ENCODE measurements at places on chromosomes 5 and 9.

GRCh38 chr5:88924330-88924657 lies 41.3 kb upstream of the MEF2C start:
- DNase-seq: no peak
- H3K36me3 ChIP-seq: no peaks in the 10 kb centered on the region
- H3K27ac ChIP-seq: no peak overlapping the region
- no peaks in the 10 kb centered on the region for H3K4me1 ChIP-seq
- H3K4me3 ChIP-seq: no peak overlapping the region
- no peaks in the 10 kb centered on the region for H3K27me3 ChIP-seq

DNA sequence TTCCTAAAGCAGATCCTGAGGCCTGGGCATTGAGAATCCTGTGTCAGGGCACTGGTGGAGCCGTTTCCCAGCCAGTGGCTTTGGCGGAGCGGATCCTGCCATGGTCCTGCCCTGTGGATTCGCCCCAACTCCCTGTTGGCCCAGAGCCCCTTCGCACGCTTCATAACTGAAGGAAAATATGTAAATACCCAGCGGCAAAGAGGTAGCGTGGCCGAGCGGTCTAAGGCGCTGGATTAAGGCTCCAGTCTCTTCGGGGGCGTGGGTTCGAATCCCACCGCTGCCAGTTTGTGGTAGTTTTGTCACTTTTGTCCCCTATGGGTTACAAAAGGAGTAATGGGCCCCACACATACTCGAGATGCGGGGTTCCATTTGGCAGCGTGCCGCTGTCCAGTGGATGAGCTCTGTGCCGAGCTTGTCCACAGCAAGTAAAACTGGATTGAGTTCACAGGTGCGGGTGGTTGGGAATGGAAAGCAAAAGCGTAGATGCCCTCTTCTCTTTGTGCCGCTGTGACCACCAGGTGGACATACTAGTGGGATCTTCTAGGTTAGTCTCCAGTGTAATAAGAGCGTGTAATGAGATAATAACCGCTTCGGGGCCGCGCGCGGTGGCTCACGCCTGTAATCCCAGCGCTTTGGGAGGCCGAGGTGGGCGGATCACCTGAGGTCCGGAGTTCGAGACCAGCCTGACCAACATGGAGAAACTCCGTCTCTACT lies 17.3 kb downstream of the TRIM7 start:
- H3K27me3 ChIP-seq: no peaks in the 10 kb centered on the region
- no peaks in the 10 kb centered on the region for H3K36me3 ChIP-seq
- H3K27ac ChIP-seq: peak overlapping the region; percentile 89

DNA sequence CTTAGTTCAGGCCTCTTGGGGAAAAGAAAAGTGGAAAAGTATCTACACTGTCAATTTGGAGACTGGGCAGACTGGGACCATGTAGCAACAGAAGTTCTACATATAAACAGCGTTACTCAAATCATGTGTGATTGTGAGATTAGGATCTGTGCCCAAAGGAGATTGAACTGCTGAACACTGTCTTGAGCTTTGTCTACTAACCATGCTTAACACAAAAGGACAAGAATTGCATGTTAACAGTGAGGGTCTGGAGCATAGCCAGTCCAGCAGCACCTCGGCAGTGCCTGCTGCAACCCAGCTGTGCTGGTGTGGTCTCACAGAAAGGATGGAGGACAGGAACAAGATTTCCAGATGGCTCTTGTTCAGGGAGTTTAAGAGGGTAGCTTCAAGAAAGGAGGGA lies 5.7 kb downstream of the PAM start:
- peak overlapping the region; percentile 53 for H3K27ac ChIP-seq
- H3K4me1 ChIP-seq: peaks cover 58% of the 10 kb centered on the region
- no peaks in the 10 kb centered on the region for H3K36me3 ChIP-seq
- peak; percentile 66 for DNase-seq

DNA sequence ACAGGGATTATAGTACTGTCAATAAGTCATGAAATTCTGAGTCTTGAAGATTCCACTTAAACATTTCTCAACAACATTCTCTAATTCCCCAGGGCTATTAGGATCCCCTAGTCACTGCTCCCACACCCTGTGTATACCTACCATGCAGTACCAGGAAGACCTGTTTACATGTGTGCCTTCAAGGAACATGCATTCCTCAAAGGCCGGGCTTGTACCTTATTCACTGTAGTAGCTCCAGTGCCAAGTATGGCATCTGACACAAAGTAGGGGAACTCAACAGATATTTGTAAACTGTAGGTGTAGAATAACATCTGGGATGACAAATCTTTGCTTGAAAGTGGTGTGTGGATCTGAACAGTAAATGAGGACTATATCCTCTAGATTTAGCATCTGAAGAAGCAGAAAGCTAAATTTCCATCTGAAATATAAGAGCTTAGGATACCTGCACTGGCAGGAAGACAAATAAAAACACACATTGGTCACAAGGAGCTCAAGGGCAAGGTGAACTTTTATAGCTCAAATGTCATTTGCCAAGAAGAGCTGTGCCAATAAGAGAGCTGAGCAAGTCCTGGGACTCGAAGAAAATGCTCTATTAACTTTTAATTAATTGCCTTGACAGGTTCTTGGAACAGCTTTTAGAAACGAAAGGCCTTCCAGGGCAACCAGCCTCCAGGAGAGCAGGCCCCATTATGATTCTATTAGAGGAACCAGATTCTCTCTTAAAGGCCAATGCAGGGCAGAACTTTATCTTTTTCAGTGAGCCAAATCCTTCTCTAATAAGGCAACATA lies 52.3 kb upstream of the MYOT start:
- H3K4me3 ChIP-seq: no peak overlapping the region
- no peaks in the 10 kb centered on the region for H3K4me1 ChIP-seq
- DNase-seq: no peak
- H3K36me3 ChIP-seq: no peaks in the 10 kb centered on the region

- no peaks in the 10 kb centered on the region for H3K27me3 ChIP-seq
- no peaks in the 10 kb centered on the region for H3K36me3 ChIP-seq
- H3K4me1 ChIP-seq: no peaks in the 10 kb centered on the region
- H3K27ac ChIP-seq: no peak overlapping the region
- H3K4me3 ChIP-seq: no peak overlapping the region
- no peak for DNase-seq
Measured at GRCh38 chr5:10635257-10635866, 71.5 kb downstream of the ANKRD33B start.

Data from sigmoid colon (tissue), 7 donors.